ENCODE measurements at places on chromosomes 13 and 19.

DNA sequence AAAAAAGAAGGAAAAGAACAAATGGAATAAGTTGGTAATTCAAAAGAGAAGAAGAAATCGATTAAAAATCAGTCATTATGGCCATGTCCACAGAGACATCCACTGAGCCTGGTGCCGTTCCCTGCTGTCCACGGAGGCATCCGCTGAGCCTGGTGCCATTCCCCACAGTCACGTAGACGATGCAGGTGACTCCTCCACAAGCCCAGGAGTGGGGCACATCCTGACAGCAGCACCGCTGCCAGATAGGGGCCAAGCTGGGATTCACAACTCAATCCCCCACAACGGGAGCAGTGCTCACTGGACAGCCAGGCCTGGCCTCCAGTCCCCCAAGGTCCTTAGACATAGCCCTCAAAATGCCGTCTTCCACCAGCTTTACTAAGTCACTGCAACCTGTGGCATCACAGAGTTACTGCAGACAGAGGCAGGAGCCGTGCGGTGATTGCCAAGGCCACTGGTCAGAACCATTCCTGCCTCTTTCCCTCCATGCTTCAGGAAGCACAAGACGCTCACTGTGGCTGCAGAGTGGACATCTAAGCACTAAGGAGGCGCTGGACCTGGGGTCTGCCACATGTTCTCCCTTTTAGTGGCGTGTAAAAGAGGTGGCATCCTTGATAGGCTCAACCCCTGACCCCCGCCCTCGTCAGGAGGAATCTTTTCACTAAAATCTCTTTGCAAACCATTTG lies 131.5 kb upstream of the SPACA7 start:
- no peaks in the 10 kb centered on the region for H3K36me3 ChIP-seq
- H3K27me3 ChIP-seq: peaks cover 3% of the 10 kb centered on the region
- H3K4me1 ChIP-seq: no peaks in the 10 kb centered on the region
- H3K4me3 ChIP-seq: no peak overlapping the region
- no peak overlapping the region for H3K27ac ChIP-seq

DNA sequence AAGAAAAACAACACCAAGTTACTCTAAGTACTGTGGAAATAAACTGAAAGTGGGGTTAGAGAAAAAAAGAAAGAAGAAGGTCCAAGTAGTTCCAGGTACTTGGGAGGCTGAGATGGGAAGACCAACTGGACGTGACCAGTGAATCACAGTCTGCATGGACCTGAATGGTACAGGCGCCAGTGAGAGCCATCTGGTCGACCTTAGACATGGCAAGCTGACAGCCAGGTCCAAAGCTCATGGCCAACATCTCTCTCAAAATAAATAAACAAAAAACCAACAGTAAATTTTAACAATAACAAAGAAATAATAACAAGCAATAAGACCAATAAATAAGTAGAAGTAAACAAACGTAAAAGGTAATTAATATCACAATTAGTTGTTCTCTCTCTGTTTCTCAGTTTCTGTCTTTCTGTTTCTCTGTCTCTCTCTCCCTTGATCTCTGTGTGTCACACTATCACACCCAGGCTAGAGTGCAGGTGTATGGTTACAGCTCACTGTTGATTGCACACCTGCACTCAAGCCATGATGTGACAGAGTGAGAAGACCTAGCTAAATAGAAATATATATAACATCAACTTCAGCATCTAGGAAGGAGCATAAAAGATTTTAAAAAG lies 31.6 kb upstream of the ZNF724 start:
- no peak overlapping the region for H3K27ac ChIP-seq
- no peak for DNase-seq
- H3K36me3 ChIP-seq: no peaks in the 10 kb centered on the region
- H3K4me3 ChIP-seq: no peak overlapping the region
- no peaks in the 10 kb centered on the region for H3K4me1 ChIP-seq

GRCh38 chr13:40079721-40080120 lies 424.3 kb downstream of the COG6 start:
- H3K27ac ChIP-seq: no peak overlapping the region
- H3K4me3 ChIP-seq: no peak overlapping the region
- H3K4me1 ChIP-seq: no peaks in the 10 kb centered on the region
- DNase-seq: no peak
- H3K27me3 ChIP-seq: no peaks in the 10 kb centered on the region
- no peaks in the 10 kb centered on the region for H3K36me3 ChIP-seq

DNA sequence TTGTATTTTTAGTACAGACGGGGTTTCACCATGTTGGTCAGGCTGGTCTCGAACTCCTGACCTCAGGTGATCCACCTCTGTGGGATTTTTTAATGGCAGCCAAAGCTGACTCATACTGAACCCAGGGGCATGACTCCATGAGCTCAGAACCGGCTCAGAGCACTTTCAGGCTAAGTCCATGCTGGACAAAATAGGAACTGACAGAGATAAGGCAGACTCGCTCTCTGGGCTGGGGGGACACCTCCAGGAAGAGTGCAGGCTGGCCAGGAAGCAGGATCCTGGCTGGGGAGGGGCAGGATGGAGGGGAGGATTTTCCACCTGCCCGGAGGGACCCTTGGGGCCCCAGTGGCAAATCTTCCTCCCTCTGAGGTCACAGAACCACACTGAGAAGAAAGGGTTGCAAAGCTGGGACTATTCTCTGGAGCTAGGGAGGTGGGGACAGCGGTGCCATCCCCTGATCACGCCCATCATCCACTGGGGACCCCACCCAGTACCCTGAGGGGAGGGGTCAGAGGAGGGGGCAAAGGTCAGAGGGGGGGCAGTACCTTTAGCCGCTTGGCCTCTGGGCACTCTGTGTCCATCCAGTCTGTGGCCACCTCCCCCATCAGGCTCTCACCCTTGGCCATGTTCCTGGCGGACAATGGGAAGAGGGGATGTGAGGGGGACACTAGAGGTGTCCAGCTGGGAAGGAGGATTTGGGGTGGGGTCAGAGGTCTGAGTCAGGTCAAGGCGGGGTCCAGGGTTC lies 31.1 kb downstream of the NOTCH3 start:
- H3K27me3 ChIP-seq: no peaks in the 10 kb centered on the region
- no peak overlapping the region for H3K4me3 ChIP-seq
- H3K27ac ChIP-seq: no peak overlapping the region
- no peaks in the 10 kb centered on the region for H3K4me1 ChIP-seq
- H3K36me3 ChIP-seq: no peaks in the 10 kb centered on the region

GRCh38 chr19:46529622-46530451 lies 34.2 kb upstream of the PNMA8B start:
- no peaks in the 10 kb centered on the region for H3K4me1 ChIP-seq
- H3K27ac ChIP-seq: no peak overlapping the region
- H3K4me3 ChIP-seq: no peak overlapping the region
- no peaks in the 10 kb centered on the region for H3K27me3 ChIP-seq

DNA sequence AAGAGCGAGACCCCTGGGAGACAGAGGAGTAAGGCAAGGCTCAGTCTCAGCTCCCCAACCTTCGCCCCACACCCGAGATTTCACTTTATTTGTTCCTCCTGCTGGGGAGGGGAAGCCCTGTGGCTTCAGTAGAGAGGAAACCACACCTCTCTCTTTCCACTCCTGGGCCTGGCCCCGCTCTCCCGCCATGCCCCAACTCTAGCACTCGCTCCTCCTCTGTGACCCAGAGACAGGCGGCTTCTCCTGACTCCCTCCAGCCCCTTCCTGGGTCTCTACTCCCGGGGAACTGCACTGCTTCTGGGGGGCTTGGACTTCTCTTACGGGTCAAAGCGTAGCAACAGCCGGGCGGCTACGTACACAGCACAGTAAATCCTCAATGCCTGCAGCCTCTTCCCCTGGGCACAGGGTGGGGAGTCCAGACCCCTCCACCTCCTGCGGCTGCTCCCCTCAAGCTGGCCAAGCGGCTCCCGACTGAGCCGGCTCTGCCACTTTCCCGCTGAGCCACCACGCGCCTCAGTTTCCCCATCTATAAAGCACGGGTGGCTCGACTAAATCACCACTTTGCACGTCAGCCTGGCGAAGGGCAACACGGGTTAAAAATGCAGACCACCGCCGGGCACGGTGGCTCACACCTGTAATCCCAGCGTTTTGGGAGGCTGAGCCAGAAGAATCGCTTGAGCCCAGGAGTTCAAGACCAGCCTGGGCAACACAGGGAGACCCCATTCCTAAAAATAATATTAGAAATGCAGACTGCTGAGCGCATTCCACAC lies 1.4 kb downstream of the RNF126 start:
- no peaks in the 10 kb centered on the region for H3K36me3 ChIP-seq
- peak overlapping the region; percentile 99 for H3K4me3 ChIP-seq
- H3K4me1 ChIP-seq: peaks cover 50% of the 10 kb centered on the region
- H3K27ac ChIP-seq: peak overlapping the region; percentile 91

DNA sequence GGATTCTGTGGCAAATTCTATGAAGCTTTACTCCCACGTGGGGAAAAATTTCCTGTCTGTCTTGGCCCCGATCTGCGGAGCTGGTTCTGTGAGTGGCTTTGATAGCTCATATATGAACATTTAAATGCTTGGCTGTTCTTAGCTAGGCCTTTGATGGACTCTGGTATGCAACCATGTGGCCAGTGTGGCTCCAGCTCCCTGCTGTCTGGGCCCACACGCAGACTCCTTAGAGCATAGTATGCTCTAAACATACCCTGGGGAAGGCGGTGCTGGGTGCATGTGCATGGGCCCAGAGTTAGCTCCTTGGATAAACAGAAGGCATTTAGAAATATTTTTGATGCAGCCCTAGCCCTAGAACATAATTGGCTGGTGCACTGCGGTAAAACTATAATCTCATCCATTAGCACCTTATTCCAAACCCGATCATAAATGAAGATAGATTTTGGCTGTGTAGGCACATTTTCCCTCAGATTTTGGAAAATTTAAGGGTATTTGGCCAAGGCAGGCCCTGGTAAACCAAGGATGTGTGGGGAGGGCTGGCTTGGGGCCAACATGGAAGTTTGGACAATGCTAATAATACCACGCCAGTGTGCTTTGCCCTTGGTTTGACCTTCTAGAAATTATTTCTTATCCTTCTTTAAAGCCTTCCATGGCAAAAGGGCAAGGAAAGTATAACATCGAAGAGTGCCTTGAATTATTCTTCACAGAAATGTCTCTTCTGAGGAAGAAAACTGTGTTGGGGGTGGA lies 153.5 kb downstream of the LMO7 start:
- H3K36me3 ChIP-seq: no peaks in the 10 kb centered on the region
- H3K27ac ChIP-seq: no peak overlapping the region
- no peaks in the 10 kb centered on the region for H3K27me3 ChIP-seq
- DNase-seq: no peak

GRCh38 chr19:13234518-13234917 lies 84.3 kb downstream of the IER2 start:
- DNase-seq: peak; percentile 62
- no peaks in the 10 kb centered on the region for H3K36me3 ChIP-seq
- no peaks in the 10 kb centered on the region for H3K27me3 ChIP-seq
- H3K4me1 ChIP-seq: no peaks in the 10 kb centered on the region

DNA sequence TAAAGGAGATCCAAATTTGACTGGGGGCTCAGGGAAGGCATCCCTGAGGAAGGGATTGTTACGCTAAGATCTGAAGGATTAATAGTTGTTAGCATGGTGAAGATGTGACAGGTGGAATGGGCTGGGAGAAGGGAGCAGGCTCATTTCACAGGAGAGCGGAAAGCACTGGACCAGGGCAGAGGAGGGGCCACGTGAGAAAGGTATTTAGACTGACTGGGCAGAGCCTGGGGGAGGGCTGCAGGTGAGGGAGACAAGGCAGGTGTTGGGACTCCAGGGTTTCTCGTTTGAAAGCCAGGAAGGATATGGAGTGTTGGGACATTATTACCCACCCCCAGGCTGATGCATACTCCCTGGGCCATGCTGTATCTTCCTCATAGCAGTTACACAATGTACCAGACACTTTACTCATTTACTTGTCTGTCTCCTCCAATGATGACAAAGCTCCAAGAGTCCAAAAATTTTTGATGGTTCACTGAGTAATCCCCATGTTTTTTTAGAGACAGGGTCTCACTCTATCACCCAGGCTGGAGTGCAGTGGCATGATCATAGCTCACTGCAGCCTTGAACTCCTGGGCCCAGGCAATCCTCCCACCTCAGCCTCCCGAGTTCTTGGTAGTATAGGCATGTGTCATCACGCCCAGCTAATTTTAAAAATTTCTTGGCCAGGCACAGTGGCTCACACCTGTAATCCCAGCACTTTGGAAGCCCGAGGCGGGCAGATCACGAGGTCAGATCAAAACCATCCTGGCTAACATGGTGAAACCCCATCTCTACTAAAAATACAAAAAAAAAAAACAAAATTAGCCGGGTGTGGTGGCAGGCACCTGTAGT lies 2.3 kb downstream of the TRAPPC6A start:
- H3K27ac ChIP-seq: no peak overlapping the region
- no peaks in the 10 kb centered on the region for H3K36me3 ChIP-seq
- no peaks in the 10 kb centered on the region for H3K27me3 ChIP-seq
- no peak for DNase-seq
- no peak overlapping the region for H3K4me3 ChIP-seq
- peaks cover 10% of the 10 kb centered on the region for H3K4me1 ChIP-seq

DNA sequence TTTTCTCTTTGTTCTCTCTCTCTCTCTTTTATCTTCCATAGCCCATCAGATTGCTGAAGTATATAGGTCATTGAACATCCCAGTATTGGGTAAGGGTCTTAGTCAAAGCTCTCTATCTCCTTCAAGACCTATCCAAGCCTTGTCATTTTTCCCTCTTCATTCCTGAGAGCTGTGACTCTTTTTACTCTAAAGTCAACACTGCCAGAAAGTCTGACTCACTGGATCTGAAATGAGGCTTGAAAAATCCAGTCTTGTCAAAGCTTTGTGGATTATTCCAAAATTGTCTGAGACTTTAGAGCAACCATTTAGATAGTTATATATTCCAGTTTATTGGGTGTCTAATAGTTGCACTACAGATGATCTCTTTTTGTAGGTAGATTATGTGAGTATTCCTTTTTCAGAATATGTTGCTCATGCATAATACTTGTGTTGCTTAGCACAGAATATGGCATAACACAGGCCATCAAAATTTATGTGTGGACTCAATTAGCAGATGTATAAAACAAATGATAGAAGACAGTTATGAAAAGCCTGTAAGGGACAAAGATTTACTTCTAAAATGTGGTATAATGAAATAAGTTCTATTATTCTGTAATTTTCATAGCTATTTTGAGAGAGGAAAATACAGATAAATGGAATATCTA lies 389.3 kb upstream of the PCDH9 start:
- DNase-seq: no peak
- H3K4me1 ChIP-seq: no peaks in the 10 kb centered on the region
- no peaks in the 10 kb centered on the region for H3K36me3 ChIP-seq

GRCh38 chr13:109874484-109875454 lies 88.4 kb upstream of the IRS2 start:
- H3K36me3 ChIP-seq: no peaks in the 10 kb centered on the region
- peak overlapping the region; percentile 80 for H3K27ac ChIP-seq
- H3K4me3 ChIP-seq: no peak overlapping the region
- peak; percentile 30 for DNase-seq
- no peaks in the 10 kb centered on the region for H3K27me3 ChIP-seq

GRCh38 chr19:33702606-33703437 lies 81.1 kb downstream of the CHST8 start:
- H3K4me1 ChIP-seq: no peaks in the 10 kb centered on the region
- H3K4me3 ChIP-seq: no peak overlapping the region
- no peak overlapping the region for H3K27ac ChIP-seq
- DNase-seq: no peak
- H3K27me3 ChIP-seq: no peaks in the 10 kb centered on the region
